ENCODE measurements at places on chromosomes 5 and 9.

- peak; percentile 84 for DNase-seq
These were observed 21.4 kb upstream of the TRMT10B start for GRCh38 chr9:37732086-37732741.

DNA sequence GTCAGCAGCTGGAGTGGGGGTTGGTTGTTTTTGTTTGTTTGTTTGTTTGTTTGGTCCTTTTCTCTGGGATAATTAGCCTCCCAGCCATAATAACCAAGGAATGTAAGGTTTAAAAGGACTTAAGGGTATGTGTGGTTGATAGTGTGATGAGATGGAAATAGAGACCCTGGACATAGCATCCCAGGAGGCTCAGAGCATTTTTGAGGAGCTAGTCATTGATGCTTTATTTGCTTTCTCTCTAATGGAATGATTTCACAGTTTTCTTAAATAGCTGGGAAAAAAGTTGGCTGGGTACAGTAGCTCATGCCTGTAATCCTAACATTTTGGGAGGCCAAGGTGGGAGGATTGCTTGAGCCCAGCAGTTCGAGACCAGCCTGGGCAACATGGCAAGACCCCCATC lies 45.1 kb downstream of the TTC1 start:
- no peak for DNase-seq

DNA sequence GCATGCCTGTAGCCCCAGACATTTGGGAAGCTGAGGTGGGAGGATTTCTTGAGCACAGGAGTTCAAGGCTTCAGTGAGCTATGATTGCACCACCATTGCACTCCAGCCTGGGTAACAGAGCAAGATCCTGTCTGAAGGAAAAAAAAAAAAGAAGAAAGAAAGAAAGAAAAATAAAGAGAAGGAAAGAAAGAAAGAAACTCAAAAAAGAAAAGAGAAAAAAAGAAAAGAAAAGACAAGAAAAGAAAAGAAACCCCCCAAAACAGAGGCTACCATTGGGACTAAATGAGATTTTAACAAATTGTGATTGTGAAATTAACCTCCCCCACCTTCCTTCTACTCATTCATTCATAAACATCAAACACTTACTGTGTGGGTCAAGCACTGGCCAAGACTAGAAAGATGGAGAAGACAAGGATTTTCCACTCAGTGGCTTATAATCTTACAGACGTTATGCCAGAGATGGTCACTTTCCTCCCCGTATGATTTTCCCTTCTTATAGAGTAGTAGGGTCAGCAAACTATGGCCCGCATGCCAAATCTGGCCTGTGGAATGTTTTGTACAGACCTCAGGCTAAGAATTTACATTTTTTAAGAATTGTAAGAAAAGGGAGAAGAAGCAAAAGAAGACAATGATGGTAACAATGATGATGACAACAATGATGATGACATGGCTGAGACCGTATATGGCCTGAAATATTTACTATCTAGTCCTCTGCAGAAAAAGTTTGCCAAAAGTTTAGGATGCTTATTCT lies 1.1 kb upstream of the FYB1 start:
- DNase-seq: no peak

- DNase-seq: no peak
These were observed 6.0 kb upstream of the EFNA5 start for GRCh38 chr5:107676702-107677101.

DNA sequence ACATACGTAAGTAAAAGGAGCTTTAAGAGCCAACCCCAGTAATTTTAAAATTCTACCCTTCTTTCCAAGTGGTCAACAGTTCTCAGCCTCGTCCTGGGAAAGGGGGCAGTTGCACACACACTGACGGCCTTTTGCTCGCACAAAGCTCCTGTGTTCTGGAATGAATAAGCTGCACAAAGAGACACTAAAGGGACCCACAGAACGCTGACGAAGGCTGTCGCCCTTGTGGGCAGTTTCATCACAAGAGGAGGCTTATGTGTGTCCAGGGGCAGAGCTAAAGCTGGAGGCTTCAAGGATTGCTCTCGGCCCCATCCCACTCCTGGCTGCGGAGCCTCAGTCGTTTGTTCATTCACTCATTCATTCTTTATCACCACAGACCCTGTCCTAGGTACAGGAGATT lies 67.0 kb upstream of the NEK6 start:
- DNase-seq: no peak

DNA sequence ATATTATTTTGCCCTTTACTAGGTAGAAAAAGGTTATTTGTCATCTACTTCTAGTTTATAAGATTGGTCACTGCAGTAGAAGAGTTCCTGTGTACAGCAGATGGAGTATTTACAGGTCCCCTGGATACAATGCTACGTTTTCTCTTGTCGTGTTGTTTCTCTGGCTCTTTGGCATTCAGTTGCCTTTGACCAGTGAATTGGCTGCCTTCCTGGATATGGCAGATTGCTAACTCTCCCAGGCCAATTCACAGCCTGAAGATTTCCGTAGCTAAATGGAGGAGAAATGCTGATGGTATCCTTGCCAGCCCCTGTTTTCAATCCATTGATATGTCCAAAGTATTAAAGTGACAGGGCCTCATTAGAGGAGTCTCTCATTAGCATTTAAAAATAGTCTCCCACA lies 32.5 kb upstream of the GNAQ start:
- DNase-seq: no peak

GRCh38 chr5:40022057-40022456 lies 597.3 kb upstream of the DAB2 start:
- no peak for DNase-seq

- DNase-seq: no peak
These were observed 2.2 kb downstream of the C8G start for GRCh38 chr9:136947028-136947891.

- DNase-seq: no peak
These were observed 7.8 kb upstream of the ANKH start for GRCh38 chr5:14879393-14879792.

DNA sequence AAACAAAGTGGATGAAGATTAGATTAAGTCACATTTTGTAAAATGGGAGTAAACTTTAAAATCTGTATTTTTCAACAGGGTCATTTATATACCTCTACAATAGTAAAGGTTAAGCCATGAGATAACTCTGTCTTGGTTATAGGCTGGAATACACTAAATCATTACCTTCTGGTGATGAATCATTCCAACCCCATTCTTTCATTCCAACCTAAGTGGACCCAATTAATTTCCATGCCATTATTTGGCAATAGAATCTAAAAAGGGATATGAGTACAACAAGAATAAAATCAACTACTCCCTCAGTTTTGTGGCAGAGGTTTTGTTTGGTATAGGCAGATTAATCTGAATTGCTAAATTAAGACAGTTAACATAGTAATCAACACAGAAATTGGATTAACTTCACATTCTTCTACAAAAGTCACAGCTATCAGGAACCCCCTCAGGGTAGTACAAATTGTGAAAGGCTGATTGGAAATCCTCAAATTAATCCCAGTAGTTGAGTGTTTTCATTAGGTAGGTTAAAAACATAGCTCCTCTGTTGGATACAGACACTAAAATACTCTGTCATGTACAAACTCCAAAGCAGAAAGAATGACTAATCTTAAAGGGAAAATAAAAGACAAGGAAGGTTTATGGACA lies 54.2 kb downstream of the ELAVL2 start:
- DNase-seq: no peak

- DNase-seq: no peak
These were observed 56.7 kb upstream of the CTNNA1 start for GRCh38 chr5:138696501-138696900.

DNA sequence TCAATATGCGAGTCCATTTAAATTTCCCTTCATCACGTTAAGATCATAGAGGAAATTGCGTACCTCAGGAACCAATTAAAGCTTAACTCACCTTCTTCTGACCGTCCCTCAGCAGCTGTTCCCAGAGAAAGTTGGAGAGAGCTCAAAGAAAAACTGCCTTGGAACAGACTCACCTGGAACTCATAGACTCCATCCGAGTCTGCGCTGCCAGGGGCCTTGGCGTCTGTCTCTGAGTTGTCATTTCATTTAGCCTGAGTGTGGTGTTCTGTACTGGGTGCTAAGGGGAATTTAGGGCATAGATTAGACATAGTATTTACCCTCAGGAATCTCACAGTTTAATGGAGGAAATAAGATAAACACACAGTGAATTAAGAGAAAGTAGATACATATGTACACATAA lies 892.7 kb downstream of the TLE1 start:
- DNase-seq: no peak

DNA sequence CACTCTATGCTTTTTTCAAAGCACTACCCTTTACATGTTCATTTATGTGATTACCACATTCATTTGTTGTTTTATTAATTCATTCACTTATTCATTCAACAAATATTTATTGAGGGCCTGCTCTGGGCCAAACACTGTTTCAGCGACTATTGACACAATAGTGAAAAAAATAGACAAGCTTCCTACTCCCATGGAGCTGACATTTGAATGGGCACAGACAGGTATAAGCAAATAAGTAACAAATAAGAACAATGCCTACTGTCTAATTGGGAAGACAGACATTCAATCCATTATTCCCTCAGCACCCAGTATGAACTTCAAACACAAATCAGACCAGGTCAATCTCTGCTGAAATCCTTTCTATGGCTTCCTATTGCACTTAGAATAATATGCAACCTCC lies 156.9 kb upstream of the NR3C1 start:
- DNase-seq: no peak

- peak; percentile 91 for DNase-seq
These were observed 625 bp upstream of the NREP start for GRCh38 chr5:111757355-111758283.

- no peak for DNase-seq
These were observed 63.4 kb downstream of the AUH start for GRCh38 chr9:91298311-91298710.

DNA sequence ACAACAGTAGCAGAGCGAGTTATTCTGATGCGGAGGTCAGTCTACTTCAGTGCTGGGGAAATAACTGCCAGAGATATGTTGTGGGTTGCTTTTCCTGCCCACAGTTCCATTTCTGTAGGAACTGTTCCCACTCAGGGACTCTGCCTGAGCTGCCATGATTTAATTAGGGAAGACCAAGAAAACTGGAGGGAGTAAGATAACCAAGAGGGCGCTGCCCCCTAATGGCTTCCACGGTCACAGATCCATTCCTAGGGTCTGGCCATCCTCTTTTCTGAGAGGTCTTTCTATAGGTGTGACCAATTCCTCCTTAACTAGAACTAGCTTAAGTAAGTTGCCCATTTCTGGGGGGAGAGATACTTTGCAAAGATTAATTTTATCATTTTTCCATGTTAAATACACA lies 125.9 kb downstream of the APBA1 start:
- peak; percentile 53 for DNase-seq

- DNase-seq: no peak
These were observed 132.0 kb downstream of the PIK3R1 start for GRCh38 chr5:68347536-68347935.

DNA sequence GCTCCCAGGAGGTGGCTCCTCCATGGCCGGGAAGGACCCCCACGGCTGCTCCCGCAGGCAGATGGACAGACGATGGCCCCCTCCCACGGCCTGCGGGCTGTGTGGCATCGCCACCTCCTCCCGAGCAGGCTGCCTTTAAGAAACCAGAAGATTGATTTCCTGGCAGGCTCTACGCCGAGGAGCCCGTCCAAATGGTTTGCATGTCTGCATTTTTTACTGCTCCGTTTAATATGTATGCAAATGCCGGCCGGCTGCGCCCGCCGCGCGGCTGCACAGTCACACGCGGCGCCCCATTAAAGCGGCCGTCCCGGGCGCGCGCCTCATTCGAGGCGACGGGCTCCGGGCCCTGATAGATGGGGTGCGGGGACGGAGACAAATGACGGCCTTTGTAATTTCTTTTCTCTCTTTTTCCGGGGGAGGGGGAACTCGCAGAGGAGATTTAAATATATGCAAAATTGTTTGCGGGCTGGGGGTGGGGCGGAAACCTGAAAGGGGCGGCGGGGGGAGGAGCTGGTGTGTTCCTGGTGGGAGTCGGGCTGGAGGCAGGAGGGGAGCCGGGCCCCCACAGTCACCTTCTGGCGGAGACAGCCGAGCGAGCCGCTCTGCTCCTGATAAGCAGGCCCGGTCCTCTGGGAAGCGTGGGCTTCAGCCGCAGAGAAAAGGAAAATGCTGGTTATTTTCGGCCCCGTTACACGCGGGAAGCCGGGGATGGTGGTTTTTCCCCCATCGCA lies 158.7 kb upstream of the IER5L start:
- no peak for DNase-seq

DNA sequence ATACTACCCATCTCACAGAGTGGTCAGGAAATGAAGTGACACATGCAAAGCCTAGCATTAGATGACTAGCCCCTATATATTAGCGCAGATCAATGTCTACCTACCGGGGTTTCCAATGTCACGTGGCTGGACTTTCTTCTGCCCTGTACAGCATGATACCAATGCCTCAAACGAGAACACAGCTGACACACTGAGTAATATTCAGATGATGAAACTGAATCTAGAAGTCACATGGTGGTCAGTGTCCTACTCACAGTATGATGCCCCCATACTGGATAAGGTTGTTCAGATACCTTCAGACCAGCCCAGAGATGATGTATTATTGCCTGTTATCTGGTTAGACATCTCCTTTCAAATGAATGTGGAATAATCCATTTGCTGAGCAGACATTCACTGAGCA lies 71.1 kb upstream of the FRRS1L start:
- no peak for DNase-seq

- DNase-seq: no peak
These were observed 115.7 kb downstream of the UGCG start for GRCh38 chr9:112012026-112012902.

DNA sequence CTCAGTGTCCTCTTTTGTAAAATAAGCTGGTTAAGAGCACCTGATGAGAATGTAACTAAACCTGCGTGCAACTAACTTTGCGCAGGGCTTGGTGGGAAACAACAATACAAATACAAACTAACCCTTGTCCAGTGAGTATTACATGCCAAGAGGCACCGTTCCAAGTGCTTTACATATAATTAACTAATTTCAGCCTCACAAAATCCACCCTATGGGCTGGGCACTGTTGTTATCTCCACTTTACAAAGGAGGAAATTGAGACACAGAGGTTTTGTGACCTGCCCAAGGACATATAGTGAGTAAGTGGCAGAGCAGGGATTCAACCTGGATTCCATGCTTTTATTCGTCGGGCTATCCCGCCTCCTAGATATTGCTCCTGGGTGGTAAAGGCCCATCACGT lies 26.2 kb upstream of the TNIP1 start:
- no peak for DNase-seq

DNA sequence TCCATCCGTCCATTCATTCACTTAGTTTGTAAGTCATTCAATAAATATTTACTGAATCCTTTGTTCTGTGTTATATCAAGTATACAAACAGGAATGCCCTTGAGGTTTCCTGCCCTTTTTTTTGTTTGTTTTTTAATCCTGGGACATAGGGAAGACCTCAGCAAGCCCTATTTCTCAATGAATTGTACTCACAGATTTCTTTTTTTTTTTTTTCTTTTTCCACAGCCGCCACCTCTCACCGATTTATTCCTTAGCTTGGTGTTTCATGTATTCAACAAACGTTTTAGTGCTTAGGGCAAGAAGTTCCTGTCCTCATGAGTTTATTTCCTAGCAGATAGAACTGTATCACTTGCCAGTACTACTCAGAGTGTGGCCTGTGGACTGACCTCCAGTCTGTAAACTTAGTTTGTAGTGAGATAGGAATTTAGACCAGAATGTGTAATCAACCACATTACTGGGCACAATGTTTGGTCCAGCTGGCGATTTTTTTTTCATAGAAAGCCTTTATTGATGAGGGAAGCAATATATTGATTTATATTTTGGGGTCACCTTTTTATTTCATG lies 35.4 kb upstream of the C5orf47 start:
- DNase-seq: no peak

Measured in SK-N-SH (cell line).